ENCODE measurements at places on chromosomes 7 and 10.
A peak's percentile ranks its signal among the peaks of the same experiment; 100 is the strongest.

DNA sequence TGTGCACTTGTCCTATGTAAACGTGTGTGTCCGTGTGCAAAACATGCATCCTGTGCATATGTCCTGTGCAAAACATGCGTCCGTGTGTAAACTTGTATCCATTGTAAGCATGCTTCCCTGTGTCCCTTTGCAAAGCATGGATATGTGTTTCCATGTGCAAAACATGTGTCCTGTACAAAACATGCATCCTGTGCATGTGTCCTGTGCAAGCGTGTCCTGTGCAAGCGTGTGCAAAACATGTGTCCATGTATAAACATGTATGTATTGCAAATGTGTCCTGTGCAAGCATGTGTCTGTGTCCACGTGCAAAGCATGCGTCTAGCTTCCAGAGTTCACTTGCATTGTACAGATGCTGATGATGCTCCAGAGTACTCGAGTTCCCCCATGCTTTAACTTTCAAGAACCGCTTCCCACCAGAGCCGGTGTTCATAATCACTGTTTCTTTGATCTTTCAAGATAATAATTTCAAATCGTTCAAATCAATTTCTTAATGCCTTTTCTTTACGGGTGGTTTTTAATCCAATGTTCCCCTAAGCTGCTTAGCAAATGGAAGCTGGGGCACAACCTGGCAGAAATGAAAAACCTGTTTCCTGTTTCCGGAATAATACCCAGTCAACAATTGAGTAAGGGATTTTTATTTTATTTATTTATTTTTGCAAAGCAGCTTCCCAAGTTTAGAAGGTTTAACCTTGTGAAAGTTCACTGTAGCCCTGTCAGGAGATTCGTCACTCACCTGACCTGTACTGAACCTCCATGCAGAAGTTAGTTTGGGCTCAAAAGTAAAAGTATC lies 641 bp upstream of the ASB13 start:
- DNase-seq, result peak; percentile 83
- H3K27ac ChIP-seq, result no peak overlapping the region
- H3K36me3 ChIP-seq, result no peaks in the 10 kb centered on the region

DNA sequence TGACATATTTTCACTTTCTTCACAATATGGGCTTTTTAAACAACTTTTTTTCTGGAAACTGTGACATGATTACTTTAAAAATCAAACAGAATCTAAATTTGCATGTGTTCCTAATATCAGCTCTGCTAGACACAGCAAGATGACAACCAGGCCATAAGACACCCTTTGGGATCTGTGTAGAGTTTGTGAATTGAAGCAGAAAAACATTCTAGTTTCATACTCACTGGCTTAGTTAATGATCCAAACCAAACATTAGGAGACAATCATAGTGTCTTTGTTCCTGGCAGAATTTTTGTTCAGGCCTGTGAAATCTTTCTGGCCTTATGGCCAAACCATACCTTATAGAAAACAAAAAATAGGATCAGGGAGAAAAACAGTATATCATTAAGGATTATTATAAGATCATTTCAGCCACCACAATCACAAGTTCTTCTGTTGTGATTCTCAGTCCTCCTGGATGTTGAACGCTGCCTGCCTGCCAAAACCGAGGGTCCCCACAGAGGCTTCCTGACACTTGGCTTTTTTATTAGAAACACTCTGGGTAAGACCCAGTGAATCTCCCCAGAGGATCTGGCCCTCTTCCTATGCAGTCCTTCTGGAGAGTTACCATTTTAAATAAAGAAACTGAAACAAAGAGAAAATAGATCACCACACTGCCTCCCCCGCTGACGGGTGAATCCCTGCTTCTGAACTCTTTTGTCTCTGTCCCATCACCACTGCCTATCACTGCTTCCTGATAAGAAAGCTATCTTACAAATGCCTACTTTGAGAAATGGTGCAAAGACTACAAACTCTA lies 79.2 kb upstream of the PPP1R3C start:
- no peak for DNase-seq
- no peaks in the 10 kb centered on the region for H3K27me3 ChIP-seq
- H3K36me3 ChIP-seq, result no peaks in the 10 kb centered on the region
- H3K27ac ChIP-seq, result no peak overlapping the region
- no peak overlapping the region for H3K4me3 ChIP-seq
- H3K4me1 ChIP-seq, result no peaks in the 10 kb centered on the region

GRCh38 chr7:15751191-15751701 lies 64.8 kb upstream of the MEOX2 start:
- H3K36me3 ChIP-seq, result no peaks in the 10 kb centered on the region
- H3K4me3 ChIP-seq, result no peak overlapping the region
- DNase-seq, result no peak
- H3K27me3 ChIP-seq, result no peaks in the 10 kb centered on the region
- no peaks in the 10 kb centered on the region for H3K4me1 ChIP-seq

DNA sequence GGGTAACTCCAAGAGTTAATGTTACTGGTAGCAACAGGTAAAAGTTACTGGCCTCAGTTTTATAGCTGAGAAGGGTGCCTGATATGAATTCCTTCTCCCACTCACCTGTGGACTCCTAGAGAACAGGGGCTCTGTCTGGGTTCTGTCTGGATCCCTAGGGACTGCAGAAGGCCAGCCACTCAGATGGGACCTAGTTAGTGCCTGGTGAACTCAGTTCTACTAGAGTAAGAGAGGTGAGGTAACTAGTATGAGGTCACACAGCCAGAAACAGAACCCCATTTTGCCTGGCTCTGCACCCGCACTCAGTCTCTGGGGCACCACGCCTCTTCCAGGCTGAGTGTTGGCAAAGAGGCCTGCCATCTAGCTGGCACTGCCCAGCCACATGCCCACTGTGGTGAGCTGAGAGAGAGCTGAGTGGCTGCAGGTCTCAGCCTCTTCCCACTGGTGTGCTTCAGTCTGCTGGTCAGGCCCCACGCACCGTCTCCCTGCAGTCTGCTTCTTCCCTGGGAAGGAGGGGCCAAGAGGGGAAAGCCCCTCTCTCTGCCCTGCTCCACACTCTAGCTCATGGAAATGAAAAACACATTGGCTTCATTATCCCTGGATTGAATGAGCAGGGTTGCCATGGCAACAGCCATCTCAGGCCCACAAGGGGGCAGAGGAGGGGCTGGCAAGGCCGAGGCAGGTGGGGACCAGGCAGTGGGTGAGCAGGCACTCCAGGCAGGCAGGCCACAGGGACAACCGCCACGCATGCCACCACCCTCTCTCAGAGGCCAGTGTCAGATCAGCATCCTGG lies 110.6 kb downstream of the ZMIZ1 start:
- peak overlapping the region; percentile 73 for H3K27ac ChIP-seq
- no peak overlapping the region for H3K4me3 ChIP-seq
- H3K27me3 ChIP-seq, result no peaks in the 10 kb centered on the region
- H3K4me1 ChIP-seq, result peaks cover 4% of the 10 kb centered on the region

- no peaks in the 10 kb centered on the region for H3K4me1 ChIP-seq
- no peak for DNase-seq
- H3K4me3 ChIP-seq, result no peak overlapping the region
- no peaks in the 10 kb centered on the region for H3K36me3 ChIP-seq
- H3K27ac ChIP-seq, result no peak overlapping the region
Measured at GRCh38 chr7:55231736-55232280, 133.3 kb upstream of the LANCL2 start.

Data from common myeloid progenitor, CD34-positive (primary cell).